ENCODE measurements at places on chromosomes 7 and 10.

DNA sequence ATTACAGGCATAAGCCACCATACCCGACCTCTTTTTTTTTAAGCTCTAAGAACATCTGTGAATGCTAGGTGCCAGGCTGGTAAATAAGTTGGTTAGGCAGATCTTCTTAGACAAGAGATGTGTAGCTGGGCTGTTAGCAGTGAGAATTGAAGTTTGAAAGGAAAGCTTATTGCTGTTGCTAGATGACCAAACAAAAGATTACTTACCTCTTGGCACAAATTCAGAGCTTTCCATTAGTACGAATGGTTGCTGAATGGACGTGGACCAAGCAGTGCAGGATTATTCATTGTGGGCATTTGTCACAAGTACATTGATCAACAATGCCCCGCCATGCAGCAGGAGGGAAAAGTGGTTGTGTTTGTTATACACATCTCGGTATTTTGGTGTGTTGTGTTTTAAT is 131.2 kb downstream of the GFRA1 start:
- no peak for DNase-seq

DNA sequence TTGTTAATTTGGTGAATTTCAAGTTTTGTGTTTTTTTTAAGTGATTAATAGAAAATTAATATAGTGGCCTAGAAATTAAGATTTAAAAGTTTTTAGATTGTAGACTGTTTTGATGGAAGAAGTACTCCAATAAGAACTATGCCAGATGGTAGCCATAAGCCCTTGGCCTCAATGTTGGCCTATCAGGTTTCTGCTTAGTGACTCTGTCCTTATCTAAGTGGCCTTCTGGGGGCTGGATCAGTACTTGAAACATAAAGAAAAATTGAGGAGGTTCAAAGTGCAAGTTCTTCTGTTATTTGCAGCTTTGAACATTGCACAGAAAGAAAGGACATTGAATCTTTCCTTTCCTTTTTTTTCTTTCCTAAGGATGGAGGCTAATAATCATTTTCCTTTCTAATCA is 9.9 kb downstream of the CCDC126 start:
- DNase-seq, result no peak

GRCh38 chr7:115417662-115418061 is 495.8 kb downstream of the MDFIC start:
- no peak for DNase-seq

GRCh38 chr7:78762625-78763024 is 690.8 kb downstream of the MAGI2 start:
- DNase-seq, result no peak

DNA sequence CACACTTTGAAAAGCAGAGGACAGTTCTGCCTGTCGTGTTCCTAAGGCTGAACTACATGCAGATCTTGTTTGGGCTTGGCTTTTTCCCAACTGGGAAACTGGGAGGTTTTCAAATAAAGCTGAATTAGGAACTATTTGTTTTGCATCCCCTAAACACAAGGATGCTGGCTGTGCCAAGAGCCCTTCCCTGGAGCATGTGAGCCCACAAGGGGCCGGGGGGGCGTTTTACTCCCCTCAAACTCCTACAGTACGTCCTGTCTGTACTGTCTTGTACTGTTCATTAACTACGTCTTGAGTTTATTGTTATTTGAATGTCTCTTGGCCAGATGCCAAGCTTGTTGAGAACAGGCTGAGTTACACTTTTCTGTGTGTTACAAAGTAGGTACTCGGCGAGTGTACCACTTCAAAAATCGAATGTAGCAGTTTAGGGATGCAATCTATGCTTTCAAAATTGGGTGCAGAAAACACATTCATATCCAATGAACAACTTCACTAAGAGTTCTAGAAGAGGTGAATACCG is 94.9 kb downstream of the GFRA1 start:
- DNase-seq, result no peak

DNA sequence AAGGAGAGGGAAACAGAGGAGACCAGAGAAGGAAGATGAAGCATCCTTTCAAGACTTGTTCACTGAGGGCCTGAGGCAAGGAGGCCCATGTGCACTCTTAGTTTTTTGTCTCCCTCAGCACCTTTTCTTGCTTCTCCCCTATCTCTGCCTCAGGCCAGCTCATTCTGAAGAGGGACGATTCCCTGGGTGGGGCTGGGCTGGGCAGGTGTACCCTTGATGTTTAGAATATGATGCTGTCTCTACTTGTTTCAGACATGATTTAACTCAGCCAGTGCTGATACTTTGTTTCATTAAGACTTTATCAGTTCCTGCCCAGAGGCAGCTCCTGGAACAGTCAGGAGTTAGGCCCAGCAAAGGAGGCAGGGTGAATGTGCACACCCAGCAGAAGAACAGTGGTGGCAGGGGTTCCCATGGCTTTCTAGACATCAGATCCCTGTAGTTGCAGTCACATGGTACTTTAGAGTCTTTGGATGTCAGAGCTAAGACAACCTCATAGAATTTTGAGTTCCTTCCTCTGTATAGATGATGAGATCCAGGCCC is 3.4 kb downstream of the PRXL2A start:
- no peak for DNase-seq

Data from activated naive CD4-positive, alpha-beta T cell treated with anti-CD3 and anti-CD28 coated beads, Interleukin-2, amount 50 U/mL, for 72 hours (primary cell).